Caco-2 (cell line): ENCODE measurements at places on chromosomes 2 and 18. TPM values are rescaled to one million over a fixed set of nuclear protein-coding genes. Genes with fewer than 3 reads are reported as not detected.

SPRED2 gene
- total RNA-seq = 49.9 and 55.3 TPM in 2 replicates

UGT1A4 gene
- 0.79 and 0.84 TPM in 2 replicates for total RNA-seq

MAP2 gene
- 0.05 TPM in 1 of 2 replicates, not detected in the other for total RNA-seq

ANKRD30BL gene
- not detected in 2 replicates for total RNA-seq

GCKR gene
- 0.65 TPM in 1 of 2 replicates, not detected in the other for total RNA-seq

CRYGC gene
- not detected in 2 replicates for total RNA-seq

PLCL1 gene
- total RNA-seq = 1.6 TPM in 2 replicates

UCN gene
- total RNA-seq = 0.86 TPM in 1 of 2 replicates, not detected in the other

ABHD1 gene
- 0.18 and 0.23 TPM in 2 replicates for total RNA-seq

CYTIP gene
- total RNA-seq = 0.26 and 1.1 TPM in 2 replicates

CAPN14 gene
- 0.21 and 0.23 TPM in 2 replicates for total RNA-seq

SOWAHC gene
- total RNA-seq = 20.3 and 21.4 TPM in 2 replicates
